Stromal cell of bone marrow (primary cell): ENCODE measurements at places on chromosomes 7 and 10.

DNA sequence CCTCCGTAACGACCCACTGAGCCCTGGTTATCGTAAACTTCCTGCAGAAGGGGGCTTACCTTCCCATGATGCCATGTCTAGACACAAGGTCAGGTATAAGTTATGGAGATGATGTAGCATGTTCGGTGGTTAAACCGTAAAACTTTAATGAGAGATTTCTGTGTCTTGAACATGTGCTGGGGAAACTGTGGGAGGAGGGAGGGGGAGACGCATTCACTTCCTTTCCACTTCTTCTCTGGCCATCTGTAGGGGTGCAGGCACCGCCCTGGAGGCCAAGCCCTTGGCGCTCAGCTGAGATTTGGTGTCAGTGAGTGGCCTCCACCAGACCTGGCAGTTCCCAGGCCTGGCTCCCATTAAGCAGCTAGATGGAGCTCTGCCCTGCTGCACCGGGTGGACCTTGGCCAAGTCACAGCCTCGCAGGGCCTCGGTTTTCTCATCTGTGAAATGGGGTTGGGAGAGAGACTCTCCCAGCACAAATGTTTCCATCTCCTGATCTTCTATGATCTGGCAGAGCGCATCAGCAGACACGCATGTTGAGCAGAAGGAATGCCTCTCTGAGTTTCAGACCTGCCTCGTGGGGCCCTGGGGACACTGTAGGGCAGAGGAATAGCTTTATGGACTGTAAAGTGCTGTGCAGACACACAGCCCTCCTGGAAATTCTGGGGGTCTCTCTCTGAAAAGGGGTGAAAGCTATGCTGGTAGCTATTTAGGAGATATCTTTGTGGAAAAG lies 106.0 kb downstream of the COL26A1 start:
- DNase-seq: no peak

- DNase-seq: no peak
Measured at GRCh38 chr10:62182595-62182994, 86.0 kb downstream of the RTKN2 start.

DNA sequence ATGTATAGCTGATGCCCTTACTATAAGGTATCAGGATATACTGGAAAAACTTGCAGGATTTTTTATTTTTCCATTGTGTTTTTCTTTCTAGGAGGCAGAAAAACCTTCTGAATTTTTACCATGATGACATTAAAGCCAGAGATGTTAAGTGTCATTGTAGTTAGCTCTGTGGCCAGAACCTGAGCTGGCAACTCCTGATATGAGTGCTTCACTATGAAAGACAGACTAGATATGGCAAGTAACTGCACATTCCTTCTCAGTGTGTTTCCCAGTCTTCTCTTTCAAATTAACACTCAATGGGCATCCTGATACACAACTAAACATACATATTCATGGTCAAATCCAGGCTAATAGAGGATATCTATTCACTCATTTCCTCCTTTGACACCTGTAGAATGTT lies 166.2 kb downstream of the CTTNBP2 start:
- no peak for DNase-seq

DNA sequence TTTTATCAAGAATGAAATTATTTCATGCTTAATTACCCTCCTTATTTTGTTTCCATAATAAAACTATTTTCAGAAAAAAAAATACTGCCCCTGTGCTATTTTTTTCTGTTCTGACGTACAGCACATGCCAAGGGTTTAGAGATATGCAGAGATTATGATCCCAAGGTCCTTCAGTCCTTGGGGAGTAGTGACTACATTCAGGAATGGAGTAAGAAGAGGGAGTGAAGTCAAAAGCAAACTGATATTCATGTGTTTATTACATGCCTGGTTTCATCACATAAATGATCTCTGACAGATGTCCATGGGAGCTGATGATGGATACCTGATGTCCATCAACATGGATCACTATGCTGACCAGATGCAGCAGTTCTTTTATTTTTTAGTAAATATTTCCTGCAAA lies 17.2 kb downstream of the AKAP9 start:
- DNase-seq: no peak

DNA sequence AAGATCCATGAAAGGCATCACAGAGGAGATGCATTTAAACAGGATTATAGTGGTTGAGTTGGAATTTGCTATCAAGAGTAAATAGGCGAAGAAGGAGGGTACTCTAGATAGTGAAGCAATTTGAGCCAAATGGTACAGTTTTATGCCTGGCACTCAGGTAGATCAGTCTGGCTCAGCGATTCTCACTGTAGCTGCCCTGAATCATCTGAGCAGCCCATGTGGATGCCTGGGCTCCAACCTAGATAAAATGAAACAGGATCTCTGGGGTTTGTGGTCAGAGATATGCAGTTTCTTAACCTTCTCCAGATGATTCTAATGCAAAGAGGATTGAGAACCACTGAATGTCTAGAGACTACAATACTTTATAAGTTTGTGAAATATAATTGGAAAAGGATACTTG lies 282.0 kb upstream of the FZD1 start:
- DNase-seq: no peak

DNA sequence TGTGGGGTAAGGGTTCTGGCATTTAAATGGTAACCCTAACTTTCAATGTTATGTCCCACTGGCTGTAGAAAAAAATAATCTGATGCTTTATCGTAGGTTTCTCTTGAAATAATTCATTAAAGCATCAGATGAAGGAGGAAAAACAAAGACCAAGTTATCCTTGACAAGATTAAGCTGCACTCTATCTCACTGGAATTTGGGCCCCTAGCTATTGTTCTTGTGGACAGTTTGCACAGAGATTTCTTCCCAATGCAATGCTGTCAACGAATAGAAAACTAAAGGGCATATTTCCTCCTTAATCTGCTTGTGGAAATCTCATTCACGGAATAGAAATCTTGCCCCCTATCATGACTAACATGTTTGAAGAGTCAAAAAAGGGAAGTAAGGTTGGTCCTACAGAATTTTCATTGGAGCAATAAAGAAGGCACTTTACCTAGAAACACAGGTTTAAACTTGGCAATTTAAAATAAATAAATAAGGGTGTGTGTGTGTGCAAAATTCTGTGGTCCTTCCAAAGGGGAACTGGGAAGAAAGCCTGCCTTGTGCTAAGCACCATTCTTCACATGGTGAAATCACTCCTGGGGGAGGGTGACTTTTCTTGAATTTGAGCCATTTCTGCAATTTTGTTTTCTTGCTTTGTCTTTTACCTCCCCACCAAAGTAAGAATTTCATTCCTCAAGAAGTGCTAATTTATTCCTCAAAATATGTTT lies 242.8 kb downstream of the GLI3 start:
- no peak for DNase-seq

- no peak for DNase-seq
Measured at GRCh38 chr7:66877577-66878300, 43.3 kb upstream of the TMEM248 start.

DNA sequence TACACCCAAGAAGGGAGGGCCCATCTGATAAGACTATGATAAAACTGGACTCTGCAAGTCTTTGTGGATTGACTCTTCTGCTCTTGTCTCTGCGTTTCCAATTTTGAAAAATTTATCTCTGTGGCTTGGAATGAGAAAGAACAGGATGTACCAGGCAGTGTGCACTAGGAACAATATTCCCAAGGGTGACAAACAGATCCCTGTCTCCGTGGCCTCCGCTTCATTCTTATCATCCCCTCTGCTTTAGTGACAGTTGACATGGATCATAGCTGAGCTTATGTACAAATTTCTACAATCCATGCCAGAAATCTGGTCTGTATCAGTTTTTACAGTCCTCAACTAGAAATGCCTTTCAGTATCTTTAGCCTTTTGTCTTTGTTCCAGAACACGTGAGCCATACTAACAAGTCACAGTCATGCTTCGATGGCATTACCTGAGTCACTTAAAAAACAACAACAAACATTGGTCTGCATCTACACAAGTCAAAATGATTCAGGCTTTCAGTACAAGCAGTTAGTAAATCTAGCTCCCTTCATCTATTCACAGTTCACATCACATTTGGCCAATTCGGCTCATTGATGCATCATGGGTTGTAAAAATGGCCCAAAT lies 393.6 kb upstream of the CELF2 start:
- no peak for DNase-seq

GRCh38 chr10:121340271-121340831 lies 257.9 kb downstream of the FGFR2 start:
- DNase-seq: no peak

DNA sequence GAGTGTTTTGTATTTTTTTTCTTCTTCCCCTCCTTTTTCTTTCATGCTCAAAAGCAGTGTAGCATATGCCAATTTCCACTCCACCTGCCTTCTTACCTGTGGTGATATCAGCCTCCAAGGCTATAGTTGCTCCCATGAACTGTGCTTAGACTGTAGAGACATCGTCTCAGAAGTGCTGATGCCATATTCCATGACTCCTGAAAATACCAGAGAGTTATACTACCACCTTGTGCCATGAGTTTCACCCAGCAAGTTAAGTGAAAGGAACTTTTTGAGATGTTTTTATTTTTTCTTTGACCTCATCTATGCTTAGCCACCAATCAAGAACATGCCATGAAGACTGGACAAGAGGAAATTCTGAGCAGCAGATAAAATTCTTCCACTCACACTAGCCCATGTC lies 142.8 kb upstream of the SEMA3E start:
- no peak for DNase-seq

DNA sequence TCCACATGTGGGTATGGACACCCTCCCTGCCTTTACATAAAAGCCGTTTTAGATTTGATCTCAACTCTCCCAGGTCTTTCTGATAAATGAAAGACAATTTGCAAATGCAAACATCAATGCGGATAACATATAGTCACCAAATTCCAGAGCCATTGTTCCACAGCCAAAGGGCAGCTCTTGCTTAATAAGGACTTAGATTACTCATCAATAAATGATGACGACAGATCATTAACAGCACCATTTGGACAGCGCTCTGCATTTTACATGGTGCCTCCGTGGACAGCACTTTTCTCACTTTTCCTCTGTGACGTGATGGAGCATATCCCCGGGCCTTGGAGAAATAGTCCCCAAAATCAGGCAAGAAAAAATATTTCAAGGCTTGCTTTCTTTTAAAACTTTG lies 370.3 kb upstream of the CELF2 start:
- DNase-seq: no peak

GRCh38 chr10:69629897-69630650 lies at the start of gene FAM241B:
TSS of gene FAM241B (plus strand) at chr10:69630247. CDS start at chr10:69631744, 1,497 bp downstream.
- DNase-seq: peak; percentile 8

DNA sequence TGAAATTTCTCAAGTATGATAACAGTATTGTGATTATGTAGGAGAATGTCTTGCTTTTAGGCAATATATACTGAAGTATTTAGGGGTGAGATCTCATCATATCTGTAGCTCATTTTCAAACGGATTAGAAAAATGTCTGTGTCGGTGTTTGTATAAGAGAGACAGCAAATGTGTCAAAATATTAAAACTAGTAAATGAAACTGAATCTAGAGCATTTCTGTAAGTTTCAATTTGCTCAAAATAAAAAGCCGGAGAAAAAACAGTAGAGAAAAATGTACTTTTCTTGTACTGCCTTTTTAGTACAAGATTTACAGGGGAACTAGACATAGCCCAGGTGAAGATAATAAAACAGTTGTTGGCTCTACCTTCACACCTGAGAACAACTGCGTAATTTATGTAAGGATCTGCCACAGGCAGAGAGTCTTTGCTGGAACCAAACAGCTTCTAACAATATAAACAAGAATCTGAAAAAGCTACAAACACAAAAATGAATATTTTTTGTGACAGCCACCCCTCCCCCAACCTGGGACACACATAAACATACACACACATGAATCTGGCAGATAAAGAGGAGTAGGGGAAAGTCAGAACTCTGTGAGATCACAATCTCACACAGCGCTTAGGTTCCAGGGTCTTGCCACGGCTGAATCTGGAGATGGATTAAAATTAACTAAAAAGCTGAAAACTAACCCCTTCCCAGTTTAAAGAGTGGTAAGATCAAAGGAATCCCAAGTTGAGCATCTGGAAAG lies 153.3 kb downstream of the AVL9 start:
- DNase-seq: no peak

- no peak for DNase-seq
Measured at GRCh38 chr10:4333459-4333894, 492.5 kb upstream of the AKR1E2 start.

DNA sequence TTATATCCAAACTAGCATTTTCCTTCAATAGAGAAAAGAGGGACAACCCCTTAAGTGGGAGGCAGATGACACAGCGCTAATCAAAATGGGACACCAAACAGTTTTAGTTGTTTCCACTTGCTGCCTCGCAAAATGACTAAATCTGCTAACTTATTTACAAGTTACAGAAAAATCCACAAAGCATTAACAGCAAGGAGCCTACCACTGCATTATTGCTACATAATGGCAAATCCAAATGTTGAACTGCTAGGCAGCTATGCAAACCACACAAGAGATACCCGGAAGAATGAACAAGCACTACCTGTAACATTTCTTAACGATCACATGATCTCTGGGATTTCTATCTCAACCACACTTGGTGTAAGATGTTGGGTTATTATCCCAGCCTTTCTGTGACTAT lies 96.7 kb downstream of the SFMBT2 start:
- DNase-seq: no peak

DNA sequence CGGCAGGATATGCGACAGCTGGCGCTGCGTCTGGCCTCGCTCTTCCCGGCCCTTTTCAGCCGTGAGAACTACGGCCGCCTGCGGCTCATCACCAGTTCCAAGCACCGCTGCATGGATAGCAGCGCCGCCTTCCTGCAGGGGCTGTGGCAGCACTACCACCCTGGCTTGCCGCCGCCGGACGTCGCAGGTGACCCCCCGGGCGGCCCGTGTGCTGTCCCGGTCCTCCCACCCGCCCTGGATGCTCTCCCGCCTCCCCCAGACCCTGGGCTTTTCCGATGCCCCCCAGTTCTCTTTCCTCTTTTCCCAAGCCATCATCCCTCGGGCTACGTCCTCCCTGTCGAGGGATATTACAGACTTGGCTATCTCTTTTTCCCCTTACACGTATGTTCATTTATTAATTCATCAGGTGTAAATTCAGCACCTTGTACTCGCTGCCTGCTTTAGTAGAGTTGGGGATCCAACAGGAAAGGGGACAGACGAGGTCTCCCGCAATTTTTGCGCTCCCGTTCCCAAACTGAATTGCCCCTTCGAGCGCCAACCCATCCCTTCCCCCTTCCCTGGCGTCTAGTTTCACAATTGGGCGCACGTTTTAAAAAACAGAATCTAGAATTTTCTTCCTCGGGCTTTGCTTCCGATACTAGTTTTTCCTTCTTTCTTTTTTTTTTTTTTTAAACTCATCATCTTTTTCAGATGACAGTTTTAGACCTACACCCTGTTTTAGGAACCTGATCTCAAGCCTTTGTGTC lies 846 bp downstream of the MINPP1 start:
- DNase-seq: peak; percentile 31

GRCh38 chr10:132964231-132964630 lies 21.9 kb upstream of the CFAP46 start:
- no peak for DNase-seq

DNA sequence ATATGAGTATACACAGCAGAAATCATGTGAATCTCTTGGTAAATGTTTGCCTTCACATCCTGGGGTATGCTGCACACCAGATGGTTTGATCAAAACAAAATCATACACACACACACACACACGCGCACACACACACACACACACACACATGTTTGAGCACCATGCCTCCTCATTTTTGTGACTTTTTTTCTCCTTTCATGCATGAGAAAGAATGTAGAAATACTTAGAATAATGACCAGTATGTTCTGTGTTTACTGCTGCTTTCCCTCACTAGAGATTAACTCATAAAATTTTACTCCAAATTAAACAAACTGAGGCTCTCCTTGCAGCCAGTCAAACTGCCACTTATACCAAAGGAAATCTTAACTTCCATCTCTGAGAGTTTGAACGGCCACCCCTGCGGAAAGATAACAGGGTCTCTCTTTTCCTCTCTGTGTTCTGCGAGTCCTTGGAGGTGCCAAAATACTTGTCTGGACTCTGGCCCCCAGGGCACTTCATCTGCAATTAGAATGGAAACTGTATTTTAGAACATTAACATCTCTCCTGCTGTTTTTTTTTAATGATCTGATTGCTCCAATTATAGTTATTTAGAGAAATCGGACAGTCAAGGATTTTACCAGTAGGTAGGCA lies 320.8 kb upstream of the NFE2L3 start:
- DNase-seq: no peak
